ENCODE measurements at places on chromosomes 2 and 18.

DNA sequence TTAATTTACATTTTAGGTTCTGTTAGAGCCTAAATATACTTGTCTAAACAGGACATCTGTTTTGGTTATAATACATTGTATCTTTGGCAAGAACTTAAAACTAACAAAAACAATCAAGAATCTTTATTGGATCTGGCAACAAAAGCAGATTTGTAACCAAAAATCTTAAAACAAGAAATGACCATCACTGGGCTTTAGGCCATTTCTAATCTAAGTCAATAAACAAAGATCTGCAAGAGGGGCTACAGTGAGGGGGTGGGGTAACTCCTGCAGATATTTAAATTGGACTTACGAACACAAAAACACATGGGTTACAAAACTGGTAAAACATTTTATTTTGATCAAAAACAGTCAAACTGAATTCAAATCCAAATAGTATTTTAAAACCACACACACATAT, 77.3 kb downstream of the SRBD1 start:
- DNase-seq: no peak

DNA sequence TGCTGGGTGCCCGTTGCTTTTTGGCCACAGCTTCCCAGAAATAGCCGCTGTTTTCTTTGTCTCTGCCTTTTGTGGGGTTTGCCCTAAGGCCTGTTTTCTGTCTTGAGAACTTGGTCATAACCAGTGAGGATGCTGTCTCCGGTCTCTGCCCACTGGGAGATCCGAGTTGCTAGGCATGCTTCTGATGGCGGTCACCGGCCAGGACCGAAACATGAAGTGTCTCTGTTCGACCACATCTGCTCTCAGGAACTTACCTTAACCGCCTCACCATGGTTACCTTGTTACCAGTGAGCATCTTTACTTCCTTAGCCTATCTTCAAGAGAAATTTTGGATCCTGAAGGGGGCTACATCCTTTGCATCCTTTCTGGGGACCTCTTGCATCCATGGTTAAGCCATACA, 91.9 kb downstream of the RTP5 start:
- DNase-seq: no peak

GRCh38 chr2:171630812-171631626, 56.2 kb upstream of the DYNC1I2 start:
- DNase-seq: no peak

GRCh38 chr18:1394966-1395365, 490.3 kb downstream of the ADCYAP1 start:
- DNase-seq: no peak

- no peak for DNase-seq
Observed at GRCh38 chr2:212904646-212905045, 246.8 kb downstream of the IKZF2 start.

DNA sequence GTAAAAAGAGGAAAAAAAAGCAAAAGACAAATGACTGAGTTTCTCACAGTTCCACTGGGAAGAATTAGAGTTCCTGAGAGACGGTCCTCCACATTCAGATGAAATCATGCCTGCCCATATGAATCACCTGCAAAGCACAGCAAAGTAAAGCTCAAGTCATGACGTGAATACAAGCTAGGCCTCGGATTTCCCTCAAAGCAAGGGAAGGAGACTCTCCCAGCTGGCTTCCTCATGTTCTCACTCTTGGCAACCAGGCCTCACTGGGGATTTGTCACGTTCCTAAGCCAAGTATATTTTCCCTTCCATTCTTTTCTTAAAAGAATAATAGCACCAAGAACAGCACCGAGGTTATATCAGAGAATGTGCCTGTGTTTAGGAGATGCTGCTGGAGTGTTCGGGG, 47.0 kb downstream of the CYP27C1 start:
- DNase-seq: no peak

GRCh38 chr2:211055438-211055837, 499.0 kb downstream of the CPS1 start:
- no peak for DNase-seq

GRCh38 chr18:25125680-25126079, 226.3 kb downstream of the ZNF521 start:
- DNase-seq: no peak

DNA sequence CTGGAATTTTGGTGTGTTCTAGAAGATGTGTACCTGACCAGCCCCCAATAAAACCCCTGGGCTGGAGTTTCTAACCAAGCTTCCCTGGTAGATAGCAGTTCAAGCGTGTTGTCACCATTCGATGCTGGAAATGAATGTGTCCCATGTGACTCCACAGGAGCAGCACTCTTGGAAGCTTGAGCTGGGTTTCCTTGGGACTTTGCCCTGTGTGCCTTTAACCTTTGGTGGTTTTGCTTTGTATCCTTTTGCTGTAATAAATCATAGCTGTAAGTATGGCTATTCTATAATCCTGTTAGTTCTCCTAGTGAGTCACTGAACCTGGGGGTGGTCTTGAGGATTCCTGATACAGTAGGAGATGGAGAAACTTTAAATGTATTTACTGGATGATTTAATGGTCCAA, 65.2 kb downstream of the KLHL14 start:
- no peak for DNase-seq

- DNase-seq: no peak
Observed at GRCh38 chr18:58335223-58335622, 291.2 kb downstream of the NEDD4L start.

DNA sequence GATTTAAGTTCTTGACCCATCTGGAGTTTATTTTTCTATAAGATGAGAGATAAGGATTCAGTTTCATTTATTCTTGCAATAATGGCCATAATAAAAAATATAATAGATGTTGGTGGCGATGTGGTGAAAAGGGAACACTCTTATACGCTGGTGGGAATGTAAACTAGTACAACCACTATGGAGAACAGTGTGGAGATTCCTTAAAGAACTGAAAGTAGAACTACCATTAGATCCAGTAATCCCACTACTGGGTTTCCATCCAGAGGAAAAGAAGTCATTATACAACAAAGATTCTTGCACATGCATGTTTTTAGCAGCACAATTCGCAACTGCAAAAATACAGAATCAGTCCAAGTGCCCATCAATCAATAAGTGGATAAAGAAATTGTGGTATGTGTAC, 1040.5 kb upstream of the GYPC start:
- no peak for DNase-seq

- DNase-seq: no peak
Observed at GRCh38 chr2:218482651-218483050, 63.7 kb downstream of the VIL1 start.

- DNase-seq: no peak
Observed at GRCh38 chr2:2570360-2570759, 239.3 kb upstream of the MYT1L start.

DNA sequence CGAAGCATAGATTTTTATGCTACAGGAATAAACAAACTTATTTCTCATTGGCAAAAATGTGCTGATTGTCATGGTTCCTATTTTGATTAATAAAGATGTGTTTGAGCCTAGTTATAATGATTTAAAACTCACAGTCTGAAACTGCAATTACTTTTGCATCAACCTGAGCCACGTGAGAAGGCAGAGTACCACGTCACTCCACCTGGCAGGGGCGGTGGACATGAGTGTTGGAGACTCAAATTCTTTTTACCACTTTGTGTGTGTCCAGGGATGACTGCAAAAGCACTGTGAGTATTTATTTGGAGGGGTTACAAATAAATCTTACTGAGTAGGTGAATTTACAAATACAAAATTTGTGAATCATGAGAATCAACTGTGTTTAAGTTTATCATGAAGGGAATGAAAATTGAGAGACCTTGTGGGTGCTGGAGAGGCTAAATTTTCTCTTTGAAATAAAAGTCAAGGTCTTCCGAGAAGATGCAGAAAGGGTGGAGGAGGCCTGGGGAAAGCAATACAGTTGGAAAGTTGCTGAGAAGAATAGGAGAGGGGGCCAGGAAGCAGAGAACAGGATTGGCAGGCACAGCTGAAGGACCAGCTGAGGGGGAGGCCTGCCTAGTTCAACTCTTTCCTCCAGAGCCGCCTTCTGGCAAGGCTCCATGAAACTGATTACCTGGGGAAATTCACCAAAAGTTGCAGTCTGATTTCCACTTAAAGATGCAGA, 316.4 kb downstream of the MYCN start:
- no peak for DNase-seq

GRCh38 chr18:2244641-2245040, 326.7 kb downstream of the METTL4 start:
- no peak for DNase-seq

DNA sequence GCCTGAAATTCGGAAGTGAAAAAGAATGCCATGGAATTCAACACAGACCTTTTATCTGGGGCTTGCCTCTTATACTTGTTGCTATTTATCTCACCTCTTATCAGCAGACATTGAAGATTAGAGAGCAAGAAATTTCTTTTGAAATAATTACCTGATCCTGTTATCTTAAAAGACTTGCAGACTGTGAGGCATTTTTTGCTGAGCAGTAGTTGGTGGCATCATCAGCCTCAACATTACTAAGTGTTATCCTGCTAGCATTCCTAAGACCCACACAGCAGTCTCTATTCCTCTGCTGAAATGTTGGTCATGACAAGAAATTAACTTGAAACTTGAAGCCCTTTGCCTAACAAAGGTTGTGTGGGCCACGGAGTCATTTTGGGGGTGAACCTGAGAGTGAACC, 186.5 kb downstream of the TRIB2 start:
- no peak for DNase-seq

DNA sequence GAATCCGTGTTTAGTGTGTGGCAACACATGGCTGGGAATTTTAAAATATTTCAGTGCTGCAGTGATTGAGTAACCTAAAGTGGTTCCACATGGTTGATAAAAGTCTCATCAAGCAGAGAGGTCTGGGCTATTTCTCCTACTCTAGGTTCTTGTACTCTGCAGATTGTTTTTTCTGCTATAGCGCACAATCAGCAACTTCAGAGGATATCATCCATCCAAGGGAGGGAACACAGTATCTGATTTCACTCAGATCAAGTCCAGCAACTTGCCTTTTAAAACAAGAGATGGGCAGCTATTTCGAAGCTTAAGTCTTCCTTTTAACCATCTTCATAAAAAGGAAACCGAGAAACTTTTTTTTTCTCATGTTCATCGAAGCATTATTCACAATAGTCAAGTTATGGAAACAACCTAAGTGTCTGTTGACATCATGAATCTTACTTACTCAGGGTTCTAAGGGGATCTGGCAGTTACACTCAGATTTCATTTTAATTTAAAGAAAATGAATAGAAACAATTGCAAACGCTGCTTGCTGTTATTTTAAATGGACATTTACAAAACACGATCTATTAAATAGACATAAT, 172.7 kb upstream of the TRIB2 start:
- no peak for DNase-seq

- DNase-seq: no peak
Observed at GRCh38 chr2:3587432-3587831, 7.5 kb upstream of the COLEC11 start.

- no peak for DNase-seq
Observed at GRCh38 chr2:99487906-99488305, 1.9 kb downstream of the REV1 start.

DNA sequence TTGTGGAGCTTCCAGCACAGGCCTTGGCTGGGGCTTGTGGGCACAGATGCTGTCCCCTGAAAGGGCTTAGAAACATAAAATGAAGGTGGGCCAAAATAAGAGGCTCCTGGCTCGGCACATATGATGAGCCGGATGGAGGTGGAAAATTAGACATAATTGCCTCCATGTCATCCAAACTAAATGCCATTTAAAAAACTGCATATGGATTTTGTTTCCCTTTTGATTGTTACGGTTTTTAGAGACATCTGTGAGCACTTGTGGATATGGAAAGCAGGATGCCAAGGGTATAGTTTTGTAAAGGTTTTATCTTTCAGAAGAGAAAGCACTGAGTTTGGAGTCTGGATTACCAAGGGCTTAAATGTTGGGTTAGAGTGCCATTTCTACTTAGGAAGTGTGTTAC, 498.3 kb downstream of the RIT2 start:
- DNase-seq: no peak

DNA sequence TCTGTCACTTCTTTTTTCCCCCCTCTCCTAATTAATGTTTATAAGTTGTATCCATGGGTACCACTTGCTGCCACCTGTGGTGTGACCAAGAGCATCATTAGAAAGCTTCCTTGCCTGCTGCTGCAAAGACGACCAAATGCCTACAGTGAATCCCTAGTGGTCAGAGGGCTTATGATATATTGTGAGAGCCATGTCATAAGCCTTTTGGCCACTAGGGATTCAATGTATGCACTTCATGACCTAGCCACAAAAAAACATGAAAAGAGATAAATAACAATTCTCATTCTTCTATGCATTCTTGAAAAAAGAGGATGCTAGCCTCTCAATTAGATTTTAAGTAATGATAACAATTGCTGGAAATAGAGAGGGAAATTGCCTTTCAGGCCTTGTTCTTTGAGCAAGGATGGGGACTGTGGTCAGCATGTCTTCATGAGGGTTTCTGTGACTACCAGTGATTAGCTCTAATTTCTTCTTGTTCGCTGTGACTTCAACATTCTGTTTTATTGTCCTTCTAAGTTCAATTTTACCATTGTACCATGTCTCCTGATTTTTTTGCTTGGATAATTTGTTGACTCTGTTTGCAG, 435.3 kb downstream of the TGIF1 start:
- DNase-seq: no peak

GRCh38 chr2:240129311-240129710, 6.8 kb downstream of the COPS9 start:
- no peak for DNase-seq

DNA sequence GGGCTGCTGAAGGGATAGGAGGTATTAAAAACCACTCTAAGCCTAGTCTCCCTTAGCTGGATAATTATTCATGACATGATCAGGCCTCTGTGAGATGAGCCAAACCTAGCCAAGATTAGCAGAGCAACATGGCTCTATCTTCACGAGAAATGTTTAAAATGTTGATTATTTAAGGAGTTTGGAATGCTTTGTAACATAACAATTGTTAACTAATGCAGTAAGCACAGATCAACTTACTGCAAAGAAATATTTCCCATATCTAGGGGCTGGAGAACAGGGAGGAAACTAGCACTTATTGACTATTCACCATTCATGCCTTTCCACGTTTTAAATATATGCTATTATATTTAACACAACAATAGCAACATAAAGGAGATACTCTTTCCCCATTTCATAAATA, 833.7 kb upstream of the CHAC2 start:
- no peak for DNase-seq

DNA sequence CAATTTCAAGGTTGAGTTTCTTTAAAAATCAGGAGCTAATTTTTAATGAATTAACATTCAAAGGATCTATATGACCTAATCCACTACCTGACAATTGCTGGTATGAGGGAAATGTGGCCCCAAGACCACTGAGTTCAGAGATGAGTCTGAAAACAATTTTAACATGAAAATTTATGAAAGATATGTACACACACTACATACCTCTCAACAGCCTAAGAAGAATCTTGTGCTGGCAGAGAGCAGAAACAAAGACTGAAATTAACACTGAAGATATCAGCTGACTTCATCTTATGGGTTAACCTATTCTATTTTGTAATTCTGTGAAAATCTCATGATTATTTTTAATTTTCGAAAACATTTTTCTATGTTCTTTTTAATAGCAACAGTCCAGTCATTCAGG, 1.7 kb downstream of the FAP start:
- DNase-seq: no peak

GRCh38 chr2:71749671-71750101, 296.3 kb downstream of the DYSF start:
- DNase-seq: no peak

GRCh38 chr2:200635251-200635650, 49.4 kb downstream of the AOX1 start:
- no peak for DNase-seq

- DNase-seq: no peak
Observed at GRCh38 chr2:60565472-60565871, 12.0 kb upstream of the BCL11A start.

- no peak for DNase-seq
Observed at GRCh38 chr2:239196474-239197021, 204.3 kb downstream of the HDAC4 start.
